Choroid plexus epithelial cell (primary cell): ENCODE measurements at places on chromosomes 4 and X.
A peak's percentile ranks its signal among the peaks of the same experiment; 100 is the strongest.

DNA sequence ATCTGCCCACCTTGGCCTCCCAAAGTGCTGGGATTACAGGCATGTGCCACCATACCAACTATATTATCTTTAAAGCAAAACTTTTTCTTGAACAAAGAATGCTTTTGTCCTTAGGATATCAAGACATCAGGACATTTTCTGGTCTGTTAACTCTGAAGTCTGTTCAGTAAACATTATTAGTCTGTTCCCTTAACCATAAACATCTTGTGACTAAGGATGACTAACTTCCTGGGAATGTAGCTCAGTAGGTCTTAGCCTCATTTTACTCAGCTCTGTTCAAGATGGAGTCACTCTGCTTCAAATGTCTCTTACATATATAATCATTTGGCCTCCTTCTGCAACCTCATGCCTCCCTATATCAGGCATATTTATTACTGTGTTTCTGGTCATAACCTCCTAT lies 122.9 kb downstream of the UBE2NL start:
- peak; percentile 23 for DNase-seq

DNA sequence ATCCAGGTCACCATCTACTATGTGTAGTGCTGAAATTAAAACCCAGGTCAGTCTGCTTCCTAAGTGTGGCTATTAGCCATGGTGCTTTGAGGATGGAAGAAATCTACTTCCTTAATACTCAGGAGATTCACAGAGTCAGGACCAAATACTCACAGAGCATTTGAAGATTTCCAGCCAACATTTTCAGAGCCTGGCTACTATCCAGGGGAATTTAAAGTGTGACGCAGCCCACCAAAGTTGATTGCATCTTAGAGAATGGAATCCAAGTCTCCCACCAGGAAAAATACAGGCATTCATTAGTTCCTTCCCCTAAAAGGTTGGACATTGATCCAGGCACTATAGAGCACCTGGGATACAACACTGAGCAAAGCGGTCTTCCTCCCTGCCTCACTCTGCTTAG lies 83.8 kb downstream of the HS3ST1 start:
- no peak for DNase-seq

- DNase-seq = peak; percentile 98
Observed at GRCh38 chr4:133865612-133866327, 335.8 kb downstream of the PABPC4L start.

GRCh38 chr4:128810331-128810870 lies 901 bp downstream of the JADE1 start:
- peak; percentile 61 for DNase-seq

GRCh38 chrX:11609109-11609508 lies 56.6 kb downstream of the ARHGAP6 start:
- DNase-seq = no peak

GRCh38 chr4:3658530-3658913 lies 107.7 kb upstream of the ADRA2C start:
- peak; percentile 7 for DNase-seq

DNA sequence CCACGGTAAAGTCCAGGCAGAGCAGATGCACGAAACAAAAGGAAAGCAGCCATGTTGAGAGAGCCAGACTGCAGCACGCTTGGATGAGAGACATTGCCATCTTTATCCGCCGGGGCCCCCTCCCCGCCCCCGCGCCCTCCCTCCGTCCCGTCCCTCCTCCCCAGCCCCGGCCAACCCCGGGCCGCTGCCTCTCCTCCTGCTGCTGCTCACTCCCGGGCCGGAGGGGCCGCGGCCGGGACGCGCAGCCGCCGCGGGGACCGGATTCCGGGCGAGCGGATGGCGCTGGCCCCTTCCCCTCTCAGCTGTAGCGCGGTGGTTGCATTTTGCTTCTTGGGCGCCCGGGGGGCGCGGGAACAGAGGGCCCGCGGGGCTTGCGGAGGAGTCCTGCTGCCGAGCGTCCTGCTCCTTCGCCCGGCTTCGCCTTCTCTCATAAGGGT lies 542 bp downstream of the RNF150 start:
- no peak for DNase-seq

- no peak for DNase-seq
Observed at GRCh38 chr4:95363559-95363925, 185.2 kb downstream of the UNC5C start.

GRCh38 chr4:122921971-122922876 lies at the start of gene NUDT6:
Gene NUDT6 (minus strand): TSS chr4:122922597. CDS start chr4:122922572, 25 bp downstream.
- DNase-seq = peak; percentile 58

DNA sequence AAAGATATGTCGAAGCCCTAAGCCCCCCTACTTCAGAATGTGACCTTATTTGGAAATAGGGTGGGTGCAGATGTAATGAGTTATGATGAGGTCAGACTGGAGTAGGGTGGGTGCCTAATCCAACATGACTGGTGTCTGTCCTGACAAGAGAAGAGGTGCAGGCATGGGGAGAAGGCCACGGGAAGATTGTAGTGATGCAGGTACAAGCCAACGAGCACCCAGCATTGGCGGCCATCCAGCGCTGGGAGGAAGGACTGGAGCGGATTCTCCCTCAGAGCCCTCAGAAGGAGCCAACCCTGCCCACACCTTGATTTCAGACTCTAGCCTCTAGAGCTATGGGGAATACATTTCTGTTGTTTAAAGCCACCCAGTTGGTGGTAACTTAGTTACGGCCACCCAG lies 237.2 kb downstream of the EVC2 start:
- no peak for DNase-seq

GRCh38 chr4:90122355-90122748 lies 4.8 kb upstream of the CCSER1 start:
- no peak for DNase-seq

DNA sequence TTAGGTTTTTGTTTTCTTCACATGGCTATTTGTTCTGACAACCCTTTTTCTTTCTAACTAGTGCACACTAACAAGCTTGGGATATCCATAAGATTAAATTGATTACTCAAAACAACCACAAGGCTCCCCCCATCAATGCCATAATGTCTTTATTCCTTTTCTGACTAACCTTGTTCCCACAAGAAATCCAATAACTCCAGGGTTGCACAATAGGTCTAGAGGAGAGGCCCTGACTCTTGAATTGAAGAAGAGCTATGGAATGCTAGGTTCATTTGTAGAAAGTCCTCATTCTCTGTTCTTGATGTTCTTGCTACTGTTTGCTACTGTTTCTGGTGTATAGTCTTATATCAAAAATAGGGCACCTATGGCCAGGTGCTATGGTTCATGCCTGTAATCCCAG lies 71.0 kb downstream of the PRRG1 start:
- DNase-seq = peak; percentile 25

GRCh38 chr4:177308847-177309521 lies 690 bp upstream of the NEIL3 start:
- DNase-seq = no peak

DNA sequence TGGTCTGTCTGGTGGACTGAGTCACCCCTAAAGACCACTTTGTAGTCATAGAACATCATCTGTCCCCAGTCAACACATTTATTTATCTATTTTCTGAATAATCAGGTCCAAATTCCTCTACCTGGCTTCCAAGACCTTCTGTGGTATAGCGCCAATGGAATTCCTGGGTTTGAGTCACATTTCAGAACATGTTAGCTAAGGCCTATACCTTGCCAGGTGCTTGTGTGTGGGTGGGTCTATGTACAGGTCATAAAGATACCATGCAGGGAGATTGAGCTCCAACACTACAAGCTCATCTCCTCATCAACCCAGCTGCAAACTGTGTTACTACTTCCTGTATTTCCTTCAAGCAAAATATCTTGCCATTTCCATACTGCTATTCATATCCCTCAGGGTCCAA lies 113.3 kb downstream of the TRAPPC11 start:
- DNase-seq = no peak

DNA sequence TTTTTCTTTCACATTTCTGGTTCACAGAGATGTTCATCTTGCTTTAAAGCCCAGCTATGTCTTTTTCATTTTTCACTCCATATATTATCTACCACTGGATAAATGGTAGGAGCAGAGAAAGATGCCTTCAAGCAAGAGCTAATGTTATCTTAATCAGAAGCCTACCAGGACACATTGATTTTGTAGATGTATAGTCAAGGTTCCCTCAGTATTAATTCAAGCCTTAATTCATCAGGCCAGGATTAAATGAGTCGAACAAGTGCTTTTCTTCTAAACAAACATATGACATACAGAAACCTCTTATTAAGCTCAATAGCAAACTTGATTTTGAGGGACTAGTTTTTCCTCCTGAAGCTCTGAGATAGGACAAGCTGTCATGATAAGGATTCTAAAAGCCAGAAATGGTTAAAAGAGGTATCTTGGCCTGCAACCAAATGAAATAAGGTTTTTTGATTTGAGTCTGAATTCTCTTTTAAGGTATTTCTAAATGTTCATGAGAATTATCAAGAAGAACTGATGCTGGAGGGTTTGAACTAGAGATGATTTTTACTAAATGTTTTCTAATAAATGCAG lies 81.7 kb upstream of the FTHL17 start:
- DNase-seq = no peak

DNA sequence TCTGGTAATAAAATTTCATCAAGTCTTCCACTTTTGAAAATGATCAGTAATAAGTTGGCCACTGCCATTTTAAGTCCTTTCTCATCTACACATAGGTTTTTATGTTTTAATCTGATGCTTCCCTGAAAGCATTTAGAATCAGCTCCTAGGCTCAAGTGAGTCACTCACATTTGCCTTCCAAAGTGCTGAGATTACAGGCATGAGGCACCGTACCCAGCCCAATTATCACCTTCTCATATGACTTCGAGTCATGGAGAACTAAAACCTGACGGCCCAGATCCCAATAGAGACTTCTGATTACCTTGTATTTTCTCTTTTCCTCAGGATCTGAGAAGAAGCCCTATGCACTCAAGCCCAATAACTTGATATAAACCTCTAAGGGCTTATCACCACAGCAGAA lies 140.8 kb downstream of the OPHN1 start:
- peak; percentile 2 for DNase-seq

DNA sequence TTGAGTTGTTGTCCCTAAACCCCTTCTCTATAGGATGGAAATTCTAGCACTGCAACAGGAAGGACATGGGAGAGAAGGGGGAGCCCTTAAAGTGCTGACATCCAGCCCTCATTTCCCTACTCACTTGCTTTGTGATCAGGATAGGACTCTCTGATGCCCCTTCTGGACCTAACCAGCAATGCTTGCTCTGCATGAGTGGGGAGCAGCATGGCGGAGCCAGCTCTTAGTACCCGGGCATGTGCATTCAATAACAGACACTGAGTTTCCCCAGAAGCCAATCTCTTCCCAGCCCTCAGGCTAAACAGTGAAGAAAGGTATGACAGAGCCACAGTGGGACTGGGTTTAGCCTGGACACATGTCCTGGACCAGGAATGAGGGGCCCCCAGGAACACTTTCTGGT lies 14.0 kb downstream of the SOD3 start:
- peak; percentile 17 for DNase-seq

DNA sequence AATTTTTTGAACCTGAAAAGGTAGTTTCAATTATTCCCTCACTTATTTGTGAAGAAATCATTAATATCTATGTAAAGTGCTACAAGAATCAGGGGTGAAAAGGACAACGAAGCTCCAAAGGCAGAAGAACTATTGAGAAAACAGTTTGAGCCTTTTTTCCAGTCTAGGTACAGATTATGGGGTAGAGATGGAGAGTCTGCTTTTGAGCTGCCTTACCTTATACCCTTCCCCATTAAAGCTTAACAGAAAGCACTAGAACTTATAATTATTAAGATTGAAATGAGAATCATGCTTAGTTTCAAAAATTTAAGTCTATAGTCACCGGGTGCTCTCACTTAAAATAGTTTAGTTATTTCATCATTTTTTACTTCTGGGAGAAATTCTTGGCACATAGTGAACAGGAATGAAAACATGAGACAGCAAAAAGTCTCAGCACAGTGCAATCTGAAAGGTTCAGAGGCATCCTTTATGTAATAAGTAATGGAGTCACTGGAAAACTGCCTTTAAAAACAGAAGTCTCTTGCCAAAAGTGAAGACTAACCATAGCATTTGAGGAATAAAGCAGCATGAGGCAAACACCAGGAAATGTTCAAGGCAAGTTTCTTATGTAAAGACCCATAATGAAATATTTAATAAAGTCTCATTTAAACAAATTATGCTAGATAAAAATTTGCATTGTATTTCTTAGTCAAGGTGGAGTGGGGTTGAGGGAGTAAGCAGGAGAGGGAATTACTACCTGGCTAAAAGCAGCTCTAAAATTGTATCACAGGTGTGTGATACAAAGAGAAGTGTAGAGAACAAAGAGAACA lies 5.1 kb upstream of the DCLK2 start:
- DNase-seq = peak; percentile 96

- DNase-seq = no peak
Observed at GRCh38 chrX:666762-667720, 36.5 kb downstream of the SHOX start.

GRCh38 chr4:95340191-95340590 lies 208.6 kb downstream of the UNC5C start:
- DNase-seq = no peak

- DNase-seq = no peak
Observed at GRCh38 chr4:2406406-2406805, 12.0 kb downstream of the ZFYVE28 start.

DNA sequence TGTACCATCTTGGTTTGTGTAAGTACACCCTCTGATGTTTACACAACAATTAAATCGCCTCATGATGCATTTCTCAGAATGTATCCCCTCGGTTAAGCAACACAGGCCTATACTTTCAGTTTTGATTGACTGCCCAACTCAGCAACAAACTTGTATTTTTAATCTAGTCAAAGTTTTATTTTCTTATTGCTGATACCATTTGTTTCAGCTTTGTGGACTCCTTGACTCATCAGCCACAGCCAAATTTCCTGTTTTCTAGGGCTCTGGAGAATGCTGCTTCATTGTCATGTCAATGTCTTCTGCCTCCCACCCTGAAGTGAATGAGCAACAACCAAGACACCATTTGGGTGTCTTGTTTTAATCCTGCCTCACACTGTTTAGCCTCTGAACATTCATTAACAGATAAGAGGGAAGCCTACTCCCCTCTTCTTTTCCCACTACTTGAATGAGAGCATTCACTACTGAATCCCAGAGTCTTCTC lies 14.0 kb downstream of the BBS12 start:
- peak; percentile 38 for DNase-seq

DNA sequence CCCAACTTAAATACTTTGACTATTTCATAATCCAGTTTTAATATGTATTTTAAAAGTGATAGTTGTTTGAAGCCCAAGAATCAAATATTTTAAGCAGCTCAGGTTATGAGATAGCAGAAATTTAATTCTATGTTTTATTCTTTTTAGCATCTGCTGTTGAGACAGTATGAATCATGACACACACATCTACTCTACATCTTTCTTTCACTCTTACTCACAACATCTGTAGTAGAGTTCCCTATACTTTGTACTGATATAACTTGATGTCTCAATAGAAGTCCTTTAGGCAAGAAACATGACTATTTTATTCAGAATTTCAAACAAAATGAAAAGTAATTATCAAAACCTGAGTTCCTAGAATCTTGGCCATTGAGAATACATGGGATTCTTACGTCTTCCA lies 187.9 kb upstream of the GNPDA2 start:
- no peak for DNase-seq

DNA sequence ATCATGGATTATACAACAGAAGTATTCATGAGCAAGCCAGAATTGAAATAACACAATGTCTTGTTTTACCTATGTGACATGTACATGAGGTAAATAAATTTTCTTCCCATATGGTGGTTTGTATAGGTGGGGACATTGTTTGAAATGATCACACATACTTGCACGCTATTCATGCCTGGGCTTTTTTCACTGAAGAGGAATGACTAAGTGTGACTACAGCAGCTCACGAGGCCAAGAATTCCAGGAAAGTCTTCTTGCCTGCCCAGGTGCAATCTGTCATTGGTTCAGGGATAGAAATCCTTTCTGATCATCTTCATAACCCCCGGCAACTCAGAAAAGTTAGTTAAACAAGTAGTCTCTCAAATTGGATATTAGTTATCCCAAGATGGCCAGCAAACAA lies 36.3 kb upstream of the AREG start:
- DNase-seq = peak; percentile 35

GRCh38 chr4:11489453-11490083 lies 60.9 kb upstream of the HS3ST1 start:
- no peak for DNase-seq
